ENCODE measurements at places on chromosomes 11 and 22. TPM values are rescaled to one million over a fixed set of nuclear protein-coding genes. Genes with fewer than 3 reads are reported as not detected.

Gene DEUP1
- 0.40 TPM for total RNA-seq

DNA sequence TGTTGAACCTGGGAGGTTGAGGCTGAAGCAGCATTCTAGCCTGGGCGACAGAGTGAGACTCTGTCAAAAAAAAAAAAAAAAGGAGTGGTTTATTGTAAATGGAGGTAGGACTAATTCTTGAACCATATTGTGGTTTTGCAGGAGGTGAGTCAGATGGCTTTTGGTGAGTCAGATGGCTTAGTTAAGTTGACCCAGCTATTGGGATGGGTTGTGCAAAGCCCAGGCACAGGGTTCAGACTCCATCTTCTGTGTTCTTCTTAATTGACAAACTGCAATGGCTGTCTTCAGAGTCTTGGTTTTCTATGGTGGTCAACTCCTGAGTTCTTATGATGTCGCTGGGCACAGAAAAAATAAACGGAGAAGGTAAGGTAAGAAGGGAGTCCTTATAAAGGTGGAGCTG lies 182.7 kb downstream of the ADAMTS15 start:
- no peak for DNase-seq

Gene OR8D1
- total RNA-seq: not detected

DNA sequence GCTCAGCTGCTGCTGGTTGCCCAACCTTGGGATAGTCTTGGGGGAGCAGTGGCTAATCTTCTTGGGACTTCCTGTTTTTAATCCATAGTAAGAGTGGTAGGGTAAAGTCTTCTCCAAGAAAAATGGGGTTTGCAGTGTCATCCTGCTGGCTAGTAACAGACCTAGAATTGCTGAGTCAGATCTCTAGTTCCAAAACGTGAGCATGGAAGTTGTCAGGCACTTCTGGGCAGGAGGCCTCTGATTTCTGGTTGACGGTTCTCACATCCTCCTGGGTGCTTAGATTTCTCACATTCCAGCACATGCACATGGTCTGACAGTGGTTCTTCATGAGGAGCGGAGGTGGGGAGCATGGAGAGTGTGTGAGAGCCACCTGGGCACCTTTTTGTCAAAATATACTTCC lies 410.0 kb downstream of the OPCML start:
- no peak for DNase-seq

Gene KRTAP5-1
- total RNA-seq: not detected

GRCh38 chr22:18035751-18036150 lies 11.4 kb upstream of the MICAL3 start:
- no peak for DNase-seq

- no peak for DNase-seq
These were observed 4.6 kb downstream of the TRABD start for GRCh38 chr22:50190182-50190940.

DNA sequence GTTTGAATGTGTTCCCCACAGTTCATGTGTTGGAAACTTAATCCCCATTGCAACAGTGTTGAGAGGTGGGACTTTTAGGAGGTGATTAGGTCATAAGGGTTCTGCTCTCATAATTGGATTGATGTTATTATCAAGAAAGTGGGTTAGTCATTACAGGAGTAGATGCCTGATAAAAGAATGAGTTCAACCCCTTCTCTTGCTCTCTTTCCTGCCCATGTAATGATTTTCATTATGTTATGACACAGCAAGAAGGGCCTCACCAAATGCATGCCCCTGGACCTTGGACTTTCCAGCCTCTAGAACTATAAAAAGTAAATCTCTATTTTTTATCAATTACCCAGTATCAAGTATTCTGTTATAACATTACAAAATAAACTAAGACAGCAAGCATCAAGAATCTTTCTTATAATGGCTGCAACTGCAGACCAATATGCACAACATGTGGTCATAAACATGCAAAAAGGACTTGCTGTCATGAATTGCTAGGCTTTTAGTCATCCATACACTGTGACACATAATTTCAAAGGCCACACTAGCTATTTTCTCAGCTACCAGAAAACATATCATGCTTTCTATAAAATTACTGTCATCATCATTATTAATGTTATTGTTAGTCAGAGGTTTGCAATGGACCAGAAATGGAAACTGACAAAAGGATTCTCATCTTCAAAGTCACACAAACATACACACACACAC lies 99.9 kb upstream of the GUCY1A2 start:
- no peak for DNase-seq

- DNase-seq: no peak
These were observed 50.6 kb upstream of the MPEG1 start for GRCh38 chr11:59263225-59263894.

- DNase-seq: no peak
These were observed 10.8 kb upstream of the MS4A13 start for GRCh38 chr11:60504219-60504905.

DNA sequence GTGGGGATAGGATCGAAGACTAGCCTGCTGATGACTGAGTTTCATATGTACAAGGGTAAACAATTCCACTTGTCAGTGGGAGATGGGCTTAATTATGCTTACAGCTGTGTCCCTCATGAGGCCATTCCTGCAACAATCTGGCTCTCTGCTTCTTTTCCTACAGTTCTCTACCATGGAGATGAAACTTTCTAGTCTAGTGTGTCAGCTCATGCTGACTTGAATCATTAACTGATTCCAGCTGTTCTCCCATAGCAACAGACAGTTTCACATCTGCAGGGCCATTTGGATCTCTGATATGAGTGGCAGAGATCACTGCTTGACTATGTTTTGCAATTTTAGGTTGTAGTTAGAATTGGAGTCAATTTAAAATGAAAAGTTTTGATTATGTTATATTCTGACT lies 1251.7 kb upstream of the RAG2 start:
- DNase-seq: no peak

GRCh38 chr11:78800756-78801155 lies 226.1 kb upstream of the NARS2 start:
- DNase-seq: no peak

- no peak for DNase-seq
These were observed 3.0 kb downstream of the TMEM218 start for GRCh38 chr11:125108469-125108868.

GRCh38 chr11:116901211-116901610 lies 63.8 kb upstream of the APOA1 start:
- DNase-seq: no peak
